ENCODE measurements at places on chromosomes 5 and 9.
A peak's percentile ranks its signal among the peaks of the same experiment; 100 is the strongest.

GRCh38 chr9:4886698-4887097 lies 94.0 kb downstream of the RCL1 start:
- no peak for DNase-seq
- no peak overlapping the region for H3K4me3 ChIP-seq
- no peak overlapping the region for H3K27ac ChIP-seq
- H3K27me3 ChIP-seq = no peaks in the 10 kb centered on the region
- H3K4me1 ChIP-seq = no peaks in the 10 kb centered on the region

- H3K4me3 ChIP-seq = no peak overlapping the region
- no peaks in the 10 kb centered on the region for H3K27me3 ChIP-seq
- H3K4me1 ChIP-seq = no peaks in the 10 kb centered on the region
- no peaks in the 10 kb centered on the region for H3K36me3 ChIP-seq
Observed at GRCh38 chr5:95948631-95949030, 13.0 kb downstream of the ELL2 start.

- H3K4me1 ChIP-seq = peaks cover 22% of the 10 kb centered on the region
- no peaks in the 10 kb centered on the region for H3K27me3 ChIP-seq
- no peak overlapping the region for H3K27ac ChIP-seq
- H3K4me3 ChIP-seq = no peak overlapping the region
- no peak for DNase-seq
Observed at GRCh38 chr9:88749420-88749819, 214.4 kb downstream of the NXNL2 start.

DNA sequence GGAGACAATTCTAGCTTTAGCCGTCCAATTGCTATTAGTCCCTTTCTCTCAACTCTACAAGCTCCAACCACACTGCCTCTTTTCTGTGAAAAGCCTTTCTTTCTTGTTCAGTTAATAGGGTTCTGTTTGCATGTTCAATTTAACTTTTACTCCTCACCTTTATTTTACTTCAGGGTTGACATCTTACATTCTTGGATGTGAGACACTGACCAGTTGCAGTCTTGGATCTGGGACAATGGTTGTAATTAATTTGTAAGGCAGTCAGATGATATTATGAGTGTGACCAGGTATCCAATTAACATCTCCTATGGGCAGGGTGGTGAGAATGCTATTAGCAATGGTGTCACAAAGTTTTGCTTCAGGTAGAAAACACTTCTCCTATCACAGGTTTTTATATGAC lies 774.5 kb downstream of the TLR4 start:
- no peak overlapping the region for H3K4me3 ChIP-seq
- DNase-seq = no peak
- no peaks in the 10 kb centered on the region for H3K4me1 ChIP-seq
- H3K36me3 ChIP-seq = no peaks in the 10 kb centered on the region
- H3K27ac ChIP-seq = no peak overlapping the region
- no peaks in the 10 kb centered on the region for H3K27me3 ChIP-seq

- DNase-seq = no peak
- H3K36me3 ChIP-seq = no peaks in the 10 kb centered on the region
- H3K27me3 ChIP-seq = no peaks in the 10 kb centered on the region
- no peak overlapping the region for H3K4me3 ChIP-seq
- H3K4me1 ChIP-seq = no peaks in the 10 kb centered on the region
Observed at GRCh38 chr5:101482931-101483330, 579.8 kb upstream of the ST8SIA4 start.

- no peaks in the 10 kb centered on the region for H3K36me3 ChIP-seq
- no peak overlapping the region for H3K27ac ChIP-seq
- no peaks in the 10 kb centered on the region for H3K27me3 ChIP-seq
- H3K4me3 ChIP-seq = no peak overlapping the region
- no peaks in the 10 kb centered on the region for H3K4me1 ChIP-seq
- DNase-seq = no peak
Observed at GRCh38 chr5:90112033-90112692, 297.4 kb downstream of the CETN3 start.

GRCh38 chr9:132878695-132879456 lies at the start of gene SPACA9:
Gene SPACA9 (plus strand): TSS chr9:132878898. CDS start chr9:132883948, 5,050 bp downstream.
- H3K4me1 ChIP-seq = peaks cover 5% of the 10 kb centered on the region
- peaks cover 4% of the 10 kb centered on the region for H3K27me3 ChIP-seq
- H3K27ac ChIP-seq = peak within 1 kb of the TSS; percentile 48
- peak within 1 kb of the TSS; percentile 100 for H3K4me3 ChIP-seq

DNA sequence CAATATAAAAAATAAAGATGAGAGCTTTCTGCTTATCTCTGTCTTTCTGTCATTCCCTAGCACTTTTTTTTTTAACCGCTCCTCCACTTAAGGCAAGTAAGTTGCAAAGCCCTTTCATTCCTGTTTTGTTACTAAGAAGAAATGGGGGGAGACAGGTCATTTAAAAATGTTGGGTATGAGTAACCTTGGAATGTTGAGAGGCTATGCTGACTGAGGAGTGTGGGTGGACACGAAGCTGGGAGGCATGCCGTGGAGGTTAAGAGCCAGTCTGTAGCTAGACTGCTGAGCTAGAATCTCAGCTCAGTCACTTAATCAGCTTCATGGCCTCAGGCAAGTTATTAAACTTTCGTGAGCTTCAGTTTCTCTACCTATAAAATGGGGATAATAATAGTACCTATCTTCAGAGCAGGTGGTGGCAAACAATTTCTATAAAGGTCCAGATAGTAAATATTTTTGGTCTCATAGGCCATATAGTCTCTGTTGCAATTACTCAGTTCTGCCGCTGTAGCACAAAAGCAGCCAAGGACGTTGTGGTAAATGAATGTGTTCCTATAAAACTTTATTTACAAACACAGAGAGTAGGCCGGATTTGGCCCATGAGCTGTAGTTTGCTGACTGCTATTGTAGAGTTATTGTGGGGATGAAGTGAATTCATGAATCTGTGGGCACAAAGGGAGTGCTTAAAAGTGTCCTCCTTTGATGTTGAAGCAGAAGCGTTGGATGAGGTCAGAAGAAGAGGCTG lies 220.0 kb downstream of the GABBR2 start:
- no peaks in the 10 kb centered on the region for H3K27me3 ChIP-seq
- no peaks in the 10 kb centered on the region for H3K36me3 ChIP-seq
- no peaks in the 10 kb centered on the region for H3K4me1 ChIP-seq
- H3K27ac ChIP-seq = no peak overlapping the region
- no peak for DNase-seq
- H3K4me3 ChIP-seq = no peak overlapping the region

- H3K27ac ChIP-seq = no peak overlapping the region
- H3K4me3 ChIP-seq = no peak overlapping the region
- H3K36me3 ChIP-seq = peaks cover 17% of the 10 kb centered on the region
- peaks cover 26% of the 10 kb centered on the region for H3K4me1 ChIP-seq
- DNase-seq = no peak
- no peaks in the 10 kb centered on the region for H3K27me3 ChIP-seq
Observed at GRCh38 chr9:34610434-34611206, 1.3 kb downstream of the RPP25L start.

GRCh38 chr5:65926276-65926783 lies at the start of gene ERBIN:
Gene ERBIN (plus strand): TSS chr5:65926575. CDS start chr5:65992719, 66,144 bp downstream.
- DNase-seq = peak; percentile 79
- peak within 1 kb of the TSS; percentile 100 for H3K27ac ChIP-seq
- peak within 1 kb of the TSS; percentile 69 for H3K4me3 ChIP-seq
- peaks cover 2% of the 10 kb centered on the region for H3K36me3 ChIP-seq

- no peaks in the 10 kb centered on the region for H3K27me3 ChIP-seq
- H3K4me3 ChIP-seq = no peak overlapping the region
- no peaks in the 10 kb centered on the region for H3K36me3 ChIP-seq
- no peak overlapping the region for H3K27ac ChIP-seq
- no peaks in the 10 kb centered on the region for H3K4me1 ChIP-seq
- DNase-seq = no peak
Observed at GRCh38 chr5:58902765-58903164, 319.9 kb downstream of the RAB3C start.

- no peak overlapping the region for H3K27ac ChIP-seq
- H3K4me1 ChIP-seq = no peaks in the 10 kb centered on the region
- H3K4me3 ChIP-seq = no peak overlapping the region
- H3K36me3 ChIP-seq = no peaks in the 10 kb centered on the region
- H3K27me3 ChIP-seq = peaks cover 29% of the 10 kb centered on the region
Observed at GRCh38 chr5:154576429-154576806, 98.4 kb upstream of the HAND1 start.
